A549 treated with GW870086 at 1 μM for 4 hours (cell line): ENCODE measurements at places on chromosomes 4 and X. TPM values are rescaled to one million over a fixed set of nuclear protein-coding genes. Genes with fewer than 3 reads are reported as not detected.

CXCR3 gene
- total RNA-seq = 0.08 to 0.10 TPM (median 0.09 TPM) in 4 of 5 replicates, not detected in the other

FUNDC1 gene
- 23.6 to 28.3 TPM (median 26.6 TPM) in 5 replicates for total RNA-seq

SPANXC gene
- 0.58 to 0.65 TPM (median 0.64 TPM) in 3 of 5 replicates, not detected in the others for total RNA-seq

RADX gene
- 0.07 to 0.08 TPM (median 0.08 TPM) in 3 of 5 replicates, not detected in the others for total RNA-seq

HHIP gene
- total RNA-seq = 0.47 to 1.3 TPM (median 0.78 TPM) in 5 replicates

NPNT gene
- 0.28 to 0.48 TPM (median 0.40 TPM) in 5 replicates for total RNA-seq

EDA2R gene
- 10.5 to 13.5 TPM (median 12.3 TPM) in 5 replicates for total RNA-seq

CAPN6 gene
- total RNA-seq = not detected in 5 replicates

TLR1 gene
- 0.19 to 0.37 TPM (median 0.30 TPM) in 4 of 5 replicates, not detected in the other for total RNA-seq

GSX2 gene
- not detected in 5 replicates for total RNA-seq

ADD1 gene
- 74.5 to 94.4 TPM (median 88.9 TPM) in 5 replicates for total RNA-seq

SSX2B gene
- not detected in 5 replicates for total RNA-seq

DUSP21 gene
- total RNA-seq = not detected in 5 replicates

BCLAF3 gene
- total RNA-seq = 1.5 to 4.3 TPM (median 3.6 TPM) in 5 replicates

RHOXF1 gene
- total RNA-seq = not detected in 5 replicates

BEX2 gene
- total RNA-seq = 7.0 to 13.7 TPM (median 10.2 TPM) in 5 replicates

CLGN gene
- total RNA-seq = 4.2 to 6.1 TPM (median 5.2 TPM) in 5 replicates

TLR10 gene
- total RNA-seq = 0.03 TPM in 1 of 5 replicates, not detected in the others

CT55 gene
- total RNA-seq = not detected in 5 replicates

PRRG3 gene
- not detected in 5 replicates for total RNA-seq
